ENCODE measurements at places on chromosomes 4 and X.

- DNase-seq, result no peak
Observed at GRCh38 chr4:40916218-40916555, 166.4 kb downstream of the NSUN7 start.

DNA sequence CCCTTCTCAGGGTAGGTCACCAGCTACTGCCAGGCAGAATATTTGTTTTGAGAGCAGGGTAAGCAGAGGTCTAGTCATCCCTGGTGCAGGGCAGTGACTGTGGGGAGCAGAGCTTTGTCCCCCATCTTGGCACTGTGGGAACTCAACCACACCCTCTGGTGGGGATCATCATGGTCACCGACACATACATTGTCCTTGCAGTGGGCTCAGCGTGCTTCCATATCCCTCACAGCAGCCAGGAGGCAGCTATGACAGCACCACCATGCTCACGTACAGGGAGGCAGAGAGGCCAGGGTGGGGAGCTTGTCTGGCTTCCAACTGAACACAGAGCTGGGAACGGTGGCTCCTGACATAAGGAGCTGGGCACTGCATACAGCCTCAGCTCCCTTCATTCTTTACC is 102.3 kb downstream of the ENPP6 start:
- DNase-seq, result no peak

DNA sequence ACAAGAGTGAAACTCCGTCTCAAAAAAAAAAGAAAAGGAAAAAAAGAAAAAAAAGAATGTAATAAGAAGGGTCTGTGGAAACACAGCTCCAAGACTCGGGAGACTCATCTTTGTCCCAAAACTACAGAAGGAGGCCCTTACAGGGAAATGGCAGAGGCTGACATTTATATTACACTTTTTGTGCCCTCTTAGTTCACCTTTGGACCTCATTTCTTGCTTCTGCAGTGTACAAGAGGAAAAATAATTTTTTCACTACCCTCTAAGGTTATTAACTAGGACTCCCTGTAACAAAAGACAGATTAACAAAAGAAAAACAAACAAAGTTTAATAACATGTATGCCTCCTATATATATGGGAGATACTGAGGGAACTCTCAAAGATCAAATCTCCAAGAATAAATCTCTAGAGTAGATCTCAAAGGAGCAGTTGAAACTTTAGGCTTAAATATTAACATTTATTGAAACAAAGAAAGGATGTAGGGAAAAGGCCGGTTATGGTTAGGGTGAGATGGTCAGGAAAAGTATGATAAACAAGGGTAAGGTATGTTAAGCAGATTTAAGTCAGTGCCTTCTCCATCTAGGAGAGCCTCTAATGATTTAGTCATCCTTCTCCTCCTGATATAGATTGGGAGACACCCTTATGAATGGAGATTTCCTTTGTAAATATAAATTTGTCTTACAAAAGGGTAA is 121.3 kb upstream of the JADE1 start:
- DNase-seq, result no peak

GRCh38 chrX:106706466-106706865 is 20.0 kb upstream of the RNF128 start:
- no peak for DNase-seq

DNA sequence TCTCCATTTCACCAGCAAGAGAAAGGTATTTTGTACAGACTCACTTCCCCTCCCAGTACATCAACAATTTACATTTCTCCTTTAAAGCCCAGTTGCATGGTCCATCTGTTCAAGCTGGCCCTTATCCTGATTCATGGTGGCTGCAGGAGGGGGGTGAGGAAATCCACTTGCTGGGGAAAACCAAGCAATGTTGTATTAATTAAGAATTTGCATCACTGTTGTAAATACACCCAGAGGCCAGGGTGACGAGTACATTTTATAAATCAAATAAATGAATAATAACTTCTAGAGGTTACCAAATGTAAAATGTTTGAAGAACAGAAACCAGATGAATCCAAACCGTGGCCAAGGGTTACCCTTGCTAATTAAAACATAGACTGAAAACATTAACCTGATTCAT is 395.9 kb upstream of the INTU start:
- DNase-seq, result no peak

GRCh38 chr4:9146967-9147366 is 23.2 kb upstream of the FAM90A26 start:
- DNase-seq, result no peak

GRCh38 chr4:36310793-36311192 is 29.4 kb downstream of the DTHD1 start:
- no peak for DNase-seq

DNA sequence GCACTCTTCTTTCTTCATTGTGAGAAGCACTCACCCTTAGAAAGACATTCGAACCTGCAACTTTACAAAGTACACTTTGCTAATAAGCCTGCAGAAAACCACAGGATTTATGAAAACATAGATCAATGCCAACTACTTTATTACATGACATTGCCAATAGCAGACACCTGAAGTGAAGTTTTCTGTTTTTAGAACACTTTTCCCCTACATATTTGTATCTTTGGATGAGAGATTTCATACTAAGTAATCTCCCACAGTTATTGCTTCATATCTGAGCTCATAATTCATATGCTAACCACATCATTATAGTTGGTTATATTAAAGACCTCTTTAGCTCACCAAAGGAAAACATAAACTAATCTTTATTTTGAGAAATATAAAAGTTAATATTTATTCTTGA is 276.5 kb upstream of the CTSO start:
- DNase-seq, result no peak

- DNase-seq, result no peak
Observed at GRCh38 chr4:41949531-41949930, 14.3 kb downstream of the TMEM33 start.
